ENCODE measurements at places on chromosomes 6 and 20. TPM values are rescaled to one million over a fixed set of nuclear protein-coding genes. Genes with fewer than 3 reads are reported as not detected.

Gene PHACTR1
- 1.1 TPM for total RNA-seq

Gene GINS1
- 1.4 TPM for total RNA-seq

Gene IL17A
- total RNA-seq, result not detected

Gene BCAS1
- total RNA-seq, result 0.17 TPM

Gene RHAG
- total RNA-seq, result not detected

Gene FRK
- total RNA-seq, result 1.2 TPM

Gene GTSF1L
- total RNA-seq, result not detected
